Ecto neural progenitor cell (in vitro differentiated cells): ENCODE measurements at places on chromosomes 11 and 22.

DNA sequence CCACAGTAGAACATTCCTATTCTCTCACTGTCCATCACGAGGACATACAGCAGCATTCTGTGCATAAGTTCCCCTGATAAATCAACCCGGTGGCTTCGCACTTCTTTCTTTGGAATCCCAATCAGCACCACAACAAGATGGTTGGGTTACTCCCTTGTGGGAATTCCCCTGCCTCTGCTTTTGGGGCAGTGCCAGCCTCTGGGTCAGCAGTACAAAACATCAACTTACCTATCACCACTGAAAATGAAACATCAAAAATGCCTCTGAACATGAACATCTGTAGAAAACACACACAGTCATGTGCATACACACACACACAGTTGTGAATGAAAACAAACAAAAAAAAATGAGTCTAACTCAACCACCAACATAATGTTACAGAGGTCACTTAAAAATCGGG is 79.3 kb downstream of the KCNA4 start:
- DNase-seq = no peak

- no peak for DNase-seq
Observed at GRCh38 chr22:41582694-41583093, 6.9 kb downstream of the PMM1 start.

GRCh38 chr11:72781313-72782080 is 12.3 kb downstream of the STARD10 start:
- DNase-seq = peak; percentile 66

DNA sequence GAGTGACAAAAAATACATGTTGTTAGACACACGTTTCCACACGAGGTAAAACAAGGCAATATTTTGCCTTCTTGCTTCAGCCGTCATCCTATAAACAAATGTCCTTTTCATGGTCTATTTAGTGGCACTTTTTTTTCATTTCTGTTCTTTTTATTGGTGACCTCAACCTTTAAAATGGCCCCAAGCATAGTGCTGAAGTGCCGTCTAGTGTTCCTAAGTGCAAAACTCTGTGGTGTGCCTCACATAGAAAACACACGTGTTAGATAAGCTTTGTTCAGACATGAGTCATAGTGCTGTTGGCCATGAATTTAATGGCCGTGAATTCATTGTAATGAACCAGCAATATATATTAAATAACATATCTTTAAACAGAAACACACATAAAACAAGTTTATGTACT is 15.6 kb downstream of the OVCH2 start:
- no peak for DNase-seq

DNA sequence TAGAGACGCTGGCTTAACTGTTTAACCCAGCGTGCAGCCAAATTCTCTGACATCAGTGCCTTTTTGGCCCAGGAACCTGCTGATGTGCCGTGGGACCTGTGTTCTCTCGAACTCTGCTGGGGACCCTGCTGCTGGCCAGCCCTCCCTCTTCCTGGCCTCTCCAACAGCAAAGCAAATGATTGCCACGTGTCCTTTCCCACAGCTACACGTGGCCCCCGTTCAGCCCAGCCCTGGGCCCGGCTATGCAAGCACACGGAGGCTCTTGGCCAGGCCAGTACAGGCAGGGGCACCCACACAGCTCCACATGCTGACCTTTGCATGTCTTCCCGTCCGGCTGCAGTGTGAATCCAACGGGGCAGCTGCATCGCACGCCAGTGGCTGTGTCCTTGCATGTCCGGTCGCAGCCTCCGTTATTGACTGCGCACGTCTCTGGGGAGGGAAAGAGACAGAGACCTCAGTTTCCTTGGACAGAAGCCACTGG is 51.6 kb upstream of the TTLL12 start:
- no peak for DNase-seq
